Activated T-cell treated with anti-CD3 and anti-CD28 coated beads for 48 hours (primary cell): ENCODE measurements at places on chromosomes 11 and 22.

DNA sequence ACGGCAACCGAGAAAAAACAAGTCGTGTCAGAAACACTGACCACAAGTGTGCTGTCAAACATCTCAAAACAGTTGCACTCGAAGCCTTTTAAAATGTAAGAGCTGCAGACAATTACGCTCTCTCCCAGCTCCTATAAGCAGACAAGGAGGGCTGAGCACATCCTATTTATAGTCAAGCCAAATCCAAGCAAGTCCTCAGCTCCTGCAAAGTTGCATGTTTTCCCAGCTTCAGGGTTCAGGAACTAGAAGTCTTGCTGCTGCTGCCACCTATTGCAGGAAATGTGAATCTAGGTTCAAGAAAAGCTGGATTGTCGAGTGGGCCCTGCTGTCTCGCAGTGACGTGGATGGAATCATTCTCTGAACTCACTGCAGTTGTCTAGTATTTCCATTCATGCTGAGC lies 15.5 kb downstream of the EFCAB6 start:
- no peak for DNase-seq

GRCh38 chr11:13297917-13298356 lies 20.3 kb downstream of the BMAL1 start:
- DNase-seq = no peak

- no peak for DNase-seq
Observed at GRCh38 chr11:3058753-3059664, 1.8 kb upstream of the CARS1 start.

DNA sequence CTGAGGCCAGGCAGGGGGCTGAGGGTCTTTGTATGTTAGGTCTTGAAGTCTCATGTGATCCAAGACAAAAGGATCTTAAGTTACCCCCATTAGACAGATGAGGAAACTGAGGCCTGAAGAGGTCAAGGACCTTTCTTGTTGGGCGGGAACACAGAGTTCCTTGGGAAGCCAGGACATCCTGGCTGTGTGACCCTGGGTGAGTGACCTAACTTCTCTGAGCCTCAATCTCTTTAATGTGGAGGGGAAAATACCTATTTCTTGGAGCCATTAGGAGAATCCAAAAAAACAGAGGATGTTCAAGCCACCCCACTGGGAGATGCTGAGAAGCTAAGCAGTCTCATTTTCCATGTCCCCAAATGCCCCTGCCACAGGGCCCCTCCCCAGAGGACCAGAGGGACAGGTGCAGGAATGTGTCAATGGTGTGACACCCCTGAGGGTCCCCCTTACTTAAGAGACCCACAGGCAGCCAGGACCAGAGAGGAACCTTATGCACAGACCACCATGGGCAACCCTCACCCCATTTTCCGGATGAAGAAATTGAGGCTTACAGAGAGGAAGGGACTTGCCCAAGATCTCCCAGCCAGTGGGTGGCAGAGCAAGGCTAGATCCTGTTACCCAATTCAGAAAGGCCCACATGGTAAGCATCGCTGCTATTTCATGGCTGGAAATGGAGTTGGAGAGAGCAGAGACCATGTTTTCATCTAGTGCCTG lies 8.0 kb downstream of the RAC2 start:
- DNase-seq = no peak

GRCh38 chr11:79940165-79940564 lies 499.3 kb upstream of the TENM4 start:
- DNase-seq = no peak

DNA sequence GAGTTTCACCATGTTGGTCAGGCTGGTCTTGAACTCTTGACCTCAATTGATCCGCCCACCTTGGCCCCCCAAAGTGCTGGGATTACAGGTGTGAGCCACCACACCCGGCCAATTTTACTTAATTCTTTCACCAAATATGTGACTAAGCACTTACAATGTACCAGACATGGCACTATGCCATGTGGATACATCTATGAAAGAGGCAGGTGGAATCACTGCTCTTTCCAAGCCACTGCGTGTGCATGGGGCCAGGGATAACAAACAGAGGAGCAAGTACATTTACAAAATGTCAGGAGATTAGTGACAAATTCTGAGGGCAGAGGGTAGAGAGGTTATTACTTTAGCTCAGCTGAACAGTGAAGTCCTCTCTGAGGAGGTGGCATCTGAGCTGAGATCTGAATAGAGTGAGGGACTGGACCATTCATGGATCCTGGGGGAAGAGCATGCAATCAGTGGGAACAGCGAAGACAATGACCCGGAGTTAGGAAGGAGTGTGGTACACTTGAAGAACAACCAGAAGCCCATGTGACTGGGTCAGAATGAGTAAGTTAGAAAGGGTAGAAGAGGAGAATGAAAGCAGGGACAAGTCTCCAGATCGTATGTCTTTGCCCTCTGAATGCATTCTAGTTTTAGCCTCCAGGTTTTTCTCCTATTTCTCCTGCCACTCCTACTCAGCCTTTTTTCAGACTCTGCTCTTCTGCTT lies 38.3 kb upstream of the GRAMD1B start:
- DNase-seq = no peak

DNA sequence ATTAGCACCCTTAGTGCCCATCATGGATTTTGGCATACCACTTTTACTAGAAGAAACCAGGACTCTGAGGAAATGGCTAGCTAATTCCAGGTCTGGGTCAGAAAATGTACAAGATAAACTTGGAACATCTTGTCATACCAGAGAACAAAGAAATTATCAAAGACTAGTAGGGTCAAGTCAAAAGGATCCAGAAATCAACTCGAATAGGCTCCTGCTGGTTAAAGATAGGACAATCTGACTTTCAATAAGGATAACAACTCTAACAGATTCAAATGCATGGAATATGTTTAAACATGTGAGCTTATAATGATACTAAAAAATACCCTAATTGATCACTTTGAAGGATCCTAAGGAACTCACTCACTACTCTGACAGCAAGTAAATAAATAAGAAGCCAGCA lies 18.9 kb downstream of the GAB2 start:
- DNase-seq = no peak

- DNase-seq = no peak
Observed at GRCh38 chr11:2527621-2528291, 82.9 kb downstream of the KCNQ1 start.

- no peak for DNase-seq
Observed at GRCh38 chr11:32216749-32217148, 125.9 kb downstream of the RCN1 start.

- no peak for DNase-seq
Observed at GRCh38 chr11:103536335-103536722, 427.1 kb downstream of the DYNC2H1 start.
